ENCODE measurements at places on chromosomes 7 and 10.

GRCh38 chr10:10855151-10855581 is 162.5 kb upstream of the CELF2 start:
- no peak for DNase-seq

- no peak for DNase-seq
Observed at GRCh38 chr7:76386691-76387260, 22.7 kb downstream of the SSC4D start.

- DNase-seq: peak; percentile 96
Observed at GRCh38 chr7:36303202-36304098, 86.2 kb upstream of the ANLN start.

DNA sequence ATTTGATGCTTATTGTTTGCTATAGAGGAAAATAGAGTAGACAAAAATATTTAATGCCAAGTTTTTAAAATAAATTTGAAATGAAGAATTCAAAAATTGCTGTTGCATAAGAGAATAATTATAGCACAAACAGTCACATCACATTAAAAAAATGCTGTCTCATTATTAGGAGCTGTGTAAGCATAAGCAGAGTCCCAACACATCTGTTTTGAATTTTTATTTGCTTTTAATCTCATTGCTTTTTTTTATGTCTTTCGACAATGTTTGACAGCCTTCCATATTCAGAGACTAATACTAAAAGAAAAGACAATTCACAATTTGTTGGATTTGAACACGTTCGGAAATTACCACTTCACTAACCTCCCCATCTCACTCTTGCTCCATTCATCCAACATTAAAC is 143.5 kb downstream of the TFPI2 start:
- DNase-seq: no peak

- no peak for DNase-seq
Observed at GRCh38 chr7:152541892-152542291, 106.1 kb upstream of the KMT2C start.

- DNase-seq: no peak
Observed at GRCh38 chr10:96513305-96513697, 425 bp downstream of the TLL2 start.

DNA sequence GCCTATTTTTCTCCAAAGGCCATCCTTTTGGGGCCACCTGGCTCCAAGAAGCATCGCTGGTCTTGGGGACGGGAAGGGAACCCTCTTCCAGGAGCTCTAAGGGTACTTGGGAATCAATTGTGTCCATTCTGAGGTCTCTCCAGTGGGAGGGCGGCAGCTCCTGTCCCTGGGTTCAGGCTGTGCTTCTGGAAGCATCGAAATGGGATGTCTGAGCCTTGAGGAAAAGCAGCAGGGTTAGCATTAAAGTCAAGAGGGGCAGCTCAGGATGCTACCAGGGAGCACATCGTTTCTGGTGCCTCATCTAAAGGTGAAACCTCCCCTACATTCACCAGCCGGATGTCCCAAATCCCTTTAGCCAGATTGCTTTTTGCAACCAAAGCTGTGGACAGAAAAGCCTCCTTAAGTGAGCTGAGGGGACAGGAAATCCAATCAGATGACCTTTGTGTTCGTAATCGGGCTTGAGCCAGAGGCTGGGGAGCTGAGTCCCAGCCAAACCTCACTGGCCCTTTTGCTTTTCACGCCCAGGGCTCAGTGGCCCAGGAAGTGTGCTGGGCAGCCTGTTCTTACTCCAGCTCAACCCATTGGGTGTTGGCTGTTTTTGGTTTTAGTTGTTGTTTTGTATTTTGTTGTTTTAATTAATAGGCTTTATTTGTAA is 88.8 kb upstream of the ANLN start:
- no peak for DNase-seq

GRCh38 chr7:22435720-22436119 is 64.3 kb downstream of the STEAP1B start:
- no peak for DNase-seq

DNA sequence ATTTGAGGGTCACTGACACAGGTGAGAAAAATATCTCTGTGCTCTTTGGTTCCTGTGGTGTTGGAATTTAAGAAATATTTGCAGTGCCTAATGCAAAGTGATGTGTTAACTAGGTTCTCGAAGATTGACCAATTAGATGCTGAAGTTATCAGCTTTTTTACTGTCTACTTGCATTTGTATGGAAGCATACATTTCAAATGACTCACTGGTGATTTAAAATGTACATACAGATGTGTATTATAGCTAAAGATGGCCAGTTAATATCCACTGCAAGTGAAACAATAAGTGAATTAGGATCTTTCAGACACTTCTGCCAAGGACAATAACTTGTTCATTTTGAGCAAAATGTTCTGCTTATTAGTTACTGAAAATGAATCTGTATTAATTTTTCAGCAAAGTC is 205.0 kb downstream of the FANK1 start:
- no peak for DNase-seq

GRCh38 chr7:50633414-50633710 is 68.2 kb upstream of the DDC start:
- DNase-seq: no peak

GRCh38 chr10:78626471-78626870 is 442.3 kb upstream of the ZMIZ1 start:
- DNase-seq: no peak

GRCh38 chr7:35768346-35768745 is 32.5 kb upstream of the SEPTIN7 start:
- DNase-seq: no peak

DNA sequence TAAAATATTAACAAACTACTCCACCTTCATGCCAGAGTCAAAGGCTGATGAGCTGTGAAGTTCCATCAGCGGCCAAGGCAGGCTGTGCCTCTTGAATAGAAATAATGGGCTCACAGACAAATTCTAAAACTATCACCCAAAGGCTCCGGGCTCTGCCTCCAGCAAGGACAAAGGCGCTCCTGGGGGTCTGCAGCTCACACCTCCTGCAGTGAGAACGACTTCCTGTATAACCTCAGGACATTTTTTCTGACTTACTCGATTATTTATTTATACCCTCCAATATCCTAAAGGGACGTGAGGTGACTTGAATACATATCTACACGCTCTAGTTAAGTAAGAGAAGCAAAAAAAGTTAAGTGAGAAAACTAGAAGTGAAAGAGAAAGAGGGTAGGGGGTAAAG is 500.7 kb downstream of the CCSER2 start:
- no peak for DNase-seq

- DNase-seq: no peak
Observed at GRCh38 chr7:23380556-23380955, 81.4 kb downstream of the MALSU1 start.

DNA sequence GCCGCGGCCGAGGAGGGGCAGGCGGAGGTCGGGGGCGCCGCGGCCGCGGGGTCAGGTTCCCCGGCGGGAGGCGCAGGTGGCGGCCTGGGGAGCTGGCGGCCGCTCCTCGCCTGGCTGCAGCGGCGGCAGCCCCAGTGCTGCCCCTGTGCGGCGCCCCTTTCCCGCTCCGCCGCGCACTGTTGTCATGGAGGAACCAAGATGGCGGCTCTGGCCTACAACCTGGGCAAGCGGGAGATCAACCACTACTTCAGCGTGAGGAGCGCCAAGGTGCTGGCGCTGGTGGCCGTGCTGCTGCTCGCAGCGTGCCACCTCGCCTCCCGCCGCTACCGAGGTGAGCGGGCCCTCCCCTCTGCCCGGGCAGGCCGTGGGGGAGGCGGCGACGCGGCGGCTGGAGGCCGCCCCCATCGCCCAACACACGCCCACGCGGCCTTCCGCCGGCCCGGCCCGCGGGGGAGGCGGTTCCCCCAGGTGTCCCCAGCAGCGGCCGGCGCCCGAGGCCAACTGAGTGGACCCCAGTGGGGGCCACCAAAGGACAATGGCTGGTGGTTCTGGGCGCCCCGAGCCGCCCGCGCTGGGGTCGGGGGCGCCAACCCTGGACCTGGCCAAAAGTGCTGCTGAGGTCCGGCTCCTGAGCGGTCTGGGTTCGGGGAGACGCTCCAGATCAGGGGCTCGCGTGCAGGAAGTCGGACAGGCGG is 425 bp downstream of the CASD1 start:
- DNase-seq: peak; percentile 81

- DNase-seq: no peak
Observed at GRCh38 chr7:3430588-3430987, 129.5 kb downstream of the SDK1 start.

DNA sequence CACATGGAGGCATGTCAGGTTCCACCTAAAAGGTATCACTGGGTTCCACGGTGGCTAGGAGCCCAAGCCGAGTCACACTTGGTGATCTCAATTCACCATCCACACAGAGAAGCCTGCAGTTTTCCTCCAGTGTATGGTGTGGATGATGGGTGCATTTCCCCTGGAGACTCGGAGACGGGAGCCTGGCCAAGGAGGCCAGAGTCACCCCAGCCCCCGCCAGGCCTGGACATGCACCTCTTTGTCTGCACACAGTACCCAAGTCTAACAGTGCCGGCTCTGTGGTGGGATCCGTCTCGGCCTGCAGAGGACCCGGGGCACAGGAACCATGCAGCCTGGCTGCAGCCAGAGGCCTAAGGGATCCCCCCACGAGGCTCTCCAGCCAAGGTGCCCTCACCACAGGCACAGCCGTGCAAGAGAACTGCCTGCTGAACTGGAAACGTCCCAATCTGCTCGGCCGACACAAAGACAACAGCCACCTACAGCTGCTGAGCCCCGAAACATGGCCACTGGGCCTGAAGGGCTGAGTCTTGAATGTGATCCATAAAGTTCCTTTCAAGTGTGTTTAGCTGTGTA is 75.2 kb downstream of the DIP2C start:
- no peak for DNase-seq

GRCh38 chr7:135098391-135098790 is 49.5 kb upstream of the TMEM140 start:
- no peak for DNase-seq

DNA sequence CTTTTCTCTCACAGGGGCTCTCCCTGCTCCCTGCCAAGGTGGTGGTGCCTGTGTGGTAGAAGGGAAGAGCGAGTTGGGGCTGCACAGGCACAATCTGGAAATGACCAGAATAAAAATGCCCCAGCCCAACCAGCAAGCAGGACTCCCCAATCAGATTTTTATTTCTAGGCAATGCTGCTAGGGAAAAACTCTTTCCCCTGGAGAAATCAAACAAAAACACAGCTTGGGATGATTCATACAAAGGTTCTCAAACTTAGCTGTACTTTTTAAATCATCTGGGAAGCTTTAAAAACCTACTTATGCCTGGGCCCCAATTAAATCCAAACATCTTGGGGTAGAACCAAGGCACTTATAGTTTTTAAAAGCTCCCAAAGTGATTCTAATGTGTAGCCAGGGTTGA is 243.2 kb downstream of the HTR7 start:
- no peak for DNase-seq

- peak; percentile 12 for DNase-seq
Observed at GRCh38 chr7:98881561-98882315, 3.4 kb downstream of the TRRAP start.

- no peak for DNase-seq
Observed at GRCh38 chr7:26950889-26951288, 86.5 kb upstream of the SKAP2 start.

DNA sequence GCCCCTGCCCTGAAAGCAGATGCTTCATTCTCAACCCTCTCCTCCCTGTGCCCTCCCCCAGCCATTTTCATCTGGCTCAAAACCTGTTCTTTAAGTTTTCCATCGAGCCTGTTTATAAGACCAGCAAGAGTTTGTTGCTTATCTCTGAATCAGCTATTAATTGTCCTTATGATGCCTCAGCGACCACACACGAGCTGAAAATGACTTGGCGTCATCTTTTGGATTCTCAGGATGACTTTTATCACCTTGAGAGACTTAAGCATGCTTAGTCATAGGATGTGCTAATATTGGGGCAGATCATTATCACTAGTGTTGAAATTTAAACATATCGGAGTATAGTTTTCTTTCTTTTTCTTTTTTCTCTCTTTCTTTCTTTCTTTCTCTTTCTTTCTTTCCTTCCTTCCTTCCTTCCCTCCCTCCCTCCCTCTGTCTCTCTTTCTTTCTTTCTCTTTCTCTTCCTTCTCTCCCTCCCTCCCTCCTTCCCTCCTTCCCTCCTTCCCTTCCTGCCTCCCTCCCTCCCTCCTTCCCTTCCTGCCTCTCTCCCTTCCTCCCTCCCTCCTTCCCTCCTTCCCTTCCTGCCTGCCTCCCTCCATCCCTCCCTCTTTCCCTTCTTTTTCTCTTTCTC is 184.5 kb downstream of the PHTF2 start:
- DNase-seq: no peak

DNA sequence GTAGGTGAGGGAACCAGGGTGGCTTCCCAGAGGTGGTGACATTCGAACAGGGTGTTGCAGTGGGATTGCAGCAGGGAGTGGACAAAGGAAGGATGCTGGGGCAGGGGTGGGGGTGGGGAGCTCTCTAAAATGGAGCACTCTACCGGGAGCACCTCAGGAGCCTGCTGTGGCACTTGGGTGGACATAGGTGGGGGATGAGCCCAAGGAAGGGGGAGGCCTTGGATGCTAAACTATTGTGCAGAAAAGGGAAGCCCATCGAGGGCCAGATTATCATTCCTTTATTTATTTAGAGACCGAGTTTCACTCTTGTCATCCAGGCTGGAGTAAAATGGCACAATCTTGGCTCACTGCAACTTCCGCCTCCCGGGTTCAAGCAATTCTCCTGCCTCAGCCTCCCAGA is 3.3 kb upstream of the STX1A start:
- DNase-seq: no peak

DNA sequence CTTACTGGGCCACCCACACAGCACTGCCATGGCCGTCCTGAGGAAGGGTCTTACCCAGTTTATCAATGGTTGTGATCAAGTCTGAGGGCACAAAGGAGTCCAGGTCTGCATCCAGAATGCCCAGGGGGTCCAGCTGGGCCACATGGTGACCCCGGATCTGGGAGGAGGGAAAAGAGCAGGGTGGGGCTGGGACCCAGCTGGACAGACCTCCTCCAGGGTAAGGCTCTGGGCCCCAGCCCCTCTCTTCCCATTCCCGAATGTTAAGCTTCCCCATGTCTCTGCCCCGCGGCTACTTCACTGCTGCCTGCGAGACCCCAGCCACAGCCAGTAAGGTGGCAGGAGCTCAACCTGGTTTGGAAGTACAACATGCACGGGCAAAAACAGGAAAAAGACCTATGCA is 9.5 kb downstream of the OGDHL start:
- DNase-seq: no peak

DNA sequence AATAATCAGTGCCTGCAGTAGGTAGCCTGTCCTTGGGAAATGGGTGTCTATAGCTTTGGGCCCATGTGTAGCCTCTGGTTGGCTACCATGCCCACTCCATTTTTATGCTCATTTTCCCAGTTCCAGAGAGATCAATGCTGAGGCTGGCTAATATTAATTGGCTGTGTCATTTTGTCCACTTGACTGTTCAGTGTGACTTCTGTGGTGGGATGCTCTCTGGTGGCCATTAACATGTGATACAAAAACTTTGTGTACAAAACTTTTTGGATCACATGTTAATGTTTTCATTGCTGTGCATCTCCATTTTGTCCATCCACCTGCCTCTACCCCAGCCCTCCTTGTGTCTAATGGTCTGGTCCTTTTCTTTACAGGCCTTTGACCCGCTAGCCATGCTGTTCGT is 22.7 kb downstream of the VIM start:
- no peak for DNase-seq

DNA sequence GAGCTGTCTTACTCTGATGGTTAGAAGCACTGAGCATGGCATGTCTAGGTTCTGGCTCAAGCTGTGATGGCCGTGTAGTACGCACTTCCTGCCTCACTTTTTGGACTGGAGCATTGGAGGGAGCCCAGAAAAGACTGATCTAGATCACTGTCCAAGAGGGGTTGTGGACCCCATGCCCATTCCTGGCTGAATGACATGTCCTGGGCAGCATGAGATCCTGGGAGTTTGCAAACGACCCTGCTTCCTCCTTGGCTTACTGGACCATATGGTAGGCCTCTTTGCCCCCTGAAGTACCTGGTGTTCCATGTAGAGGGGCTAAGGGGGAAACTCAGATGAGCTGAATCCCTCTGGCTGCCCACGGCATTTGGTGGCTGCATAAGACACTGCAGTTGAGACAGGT is 36.7 kb downstream of the ARHGAP22 start:
- DNase-seq: peak; percentile 46
